Activated naive CD4-positive, alpha-beta T cell (primary cell): ENCODE measurements at places on chromosomes 5 and 9.

GRCh38 chr5:68554571-68555279 lies 339.2 kb downstream of the PIK3R1 start:
- no peak for DNase-seq

DNA sequence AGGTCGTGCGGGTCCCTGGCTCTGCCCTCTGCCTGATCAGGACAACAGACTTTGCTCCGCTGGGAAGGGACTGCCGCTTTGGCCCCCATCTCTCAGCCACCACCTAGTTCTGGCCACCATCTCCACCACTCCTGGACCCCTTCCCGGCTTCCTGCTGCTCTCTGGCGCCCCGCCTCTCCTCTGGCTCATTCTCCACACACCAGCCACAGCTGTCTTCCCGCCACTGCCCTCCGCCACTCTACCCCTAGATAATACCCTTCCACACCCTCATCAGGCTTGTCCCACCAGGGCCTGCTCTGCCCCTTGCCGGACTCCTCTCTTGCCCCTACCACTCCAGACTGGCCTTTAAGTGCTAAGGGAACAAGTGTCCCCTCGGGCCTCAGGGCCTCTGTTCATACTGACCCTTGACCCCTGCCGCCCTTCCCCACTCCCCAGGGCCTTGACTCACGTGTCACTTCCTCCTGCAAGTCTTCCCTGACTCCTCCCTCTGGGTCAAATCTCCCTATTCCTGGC lies 3.0 kb upstream of the CDX1 start:
- no peak for DNase-seq

DNA sequence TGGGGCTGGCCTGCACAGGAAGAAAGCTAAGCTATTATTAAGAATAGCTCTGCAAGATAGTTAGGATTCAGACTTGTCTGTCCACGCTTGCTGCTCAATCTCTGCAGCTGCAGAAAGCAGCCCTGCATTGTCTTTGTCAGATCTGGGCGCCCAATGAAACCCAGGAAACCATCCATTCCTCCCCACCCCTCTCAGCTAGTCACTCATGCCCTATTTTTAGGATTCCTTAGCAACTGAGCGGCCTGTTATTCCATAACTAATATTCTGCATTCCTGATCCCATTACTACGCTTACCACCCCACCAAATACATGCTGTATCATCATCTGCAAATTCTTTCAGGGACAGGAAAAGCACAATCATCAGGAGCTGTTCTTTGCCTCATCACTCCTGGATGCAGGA lies 52.9 kb upstream of the APC start:
- no peak for DNase-seq

GRCh38 chr5:149834246-149834855 lies 104.2 kb downstream of the PPARGC1B start:
- no peak for DNase-seq

- DNase-seq = no peak
These were observed 3.6 kb downstream of the GPR21 start for GRCh38 chr9:123036893-123037545.

- no peak for DNase-seq
These were observed 9.6 kb downstream of the DEPDC1B start for GRCh38 chr5:60690326-60690725.

DNA sequence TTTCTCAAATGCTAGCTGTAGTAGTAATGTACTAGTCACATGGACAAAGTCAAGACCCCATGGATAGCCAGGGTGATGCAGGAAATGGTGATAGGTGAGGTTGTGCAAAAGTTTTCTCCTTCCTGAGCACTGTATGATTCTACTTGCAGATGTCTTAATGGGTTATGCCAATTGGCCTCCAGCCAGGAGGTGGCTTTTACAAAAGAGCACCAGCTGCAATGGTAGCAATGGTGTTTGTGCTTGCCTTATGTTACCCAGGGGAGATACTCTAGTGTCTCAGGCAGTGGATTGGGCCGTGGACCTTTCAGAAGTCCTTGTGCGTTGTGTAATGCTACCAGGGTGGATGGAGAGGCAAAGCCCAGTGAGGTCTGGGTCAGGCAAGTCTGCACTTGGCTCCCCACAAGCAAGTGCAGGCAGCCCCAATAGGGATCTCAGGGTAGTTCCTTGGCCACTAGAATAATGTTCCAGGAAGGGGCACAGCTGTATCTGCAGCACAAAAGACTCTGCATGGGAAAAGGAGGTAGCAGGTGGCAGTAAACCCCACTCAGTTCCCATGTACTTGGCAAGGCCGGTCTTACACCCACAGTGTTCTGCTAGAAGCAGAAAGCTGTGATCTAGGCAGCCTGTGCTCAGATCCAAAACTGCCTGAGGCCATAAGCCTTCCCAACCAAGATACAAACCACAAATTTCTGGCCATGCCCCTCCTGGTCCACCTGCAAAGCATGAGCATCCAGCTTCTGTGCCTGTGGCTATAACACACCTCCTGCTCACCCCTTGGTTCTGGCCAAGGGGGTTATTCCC lies 46.4 kb upstream of the EDIL3 start:
- DNase-seq = no peak
